Activated CD4-positive, alpha-beta T cell treated with anti-CD3 and anti-CD28 coated beads, Interleukin-10, Interleukin-2, amounts not matched to agents 100 ng/mL and 50 ng/mL, durations not matched to agents 16 hours and 8 hours (primary cell): ENCODE measurements at places on chromosomes 13 and 19.

DNA sequence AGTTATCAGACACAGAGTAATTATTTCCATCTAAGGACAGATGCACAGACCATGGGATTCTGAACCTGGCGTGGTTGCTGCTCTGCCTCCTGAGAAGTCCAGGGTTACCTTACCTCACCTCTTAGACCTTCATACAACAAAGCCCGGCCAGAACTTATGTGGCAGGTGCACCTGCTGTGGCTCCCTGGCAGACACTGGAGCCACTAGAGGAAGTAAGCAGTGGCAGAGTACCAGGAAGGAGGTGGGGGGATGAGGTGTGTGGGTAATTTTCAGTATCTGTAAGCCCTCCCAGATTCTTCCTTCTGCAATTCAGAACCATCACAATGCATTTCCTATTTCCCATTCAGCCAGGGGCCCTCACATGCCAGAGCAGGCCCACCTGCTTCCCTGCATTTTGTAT is 106.1 kb upstream of the DOCK9 start:
- DNase-seq, result no peak

GRCh38 chr19:47765523-47766358 is 12.8 kb upstream of the SELENOW start:
- peak; percentile 42 for DNase-seq

GRCh38 chr19:55642153-55643002 is 1.1 kb upstream of the ZNF581 start:
- peak; percentile 49 for DNase-seq

DNA sequence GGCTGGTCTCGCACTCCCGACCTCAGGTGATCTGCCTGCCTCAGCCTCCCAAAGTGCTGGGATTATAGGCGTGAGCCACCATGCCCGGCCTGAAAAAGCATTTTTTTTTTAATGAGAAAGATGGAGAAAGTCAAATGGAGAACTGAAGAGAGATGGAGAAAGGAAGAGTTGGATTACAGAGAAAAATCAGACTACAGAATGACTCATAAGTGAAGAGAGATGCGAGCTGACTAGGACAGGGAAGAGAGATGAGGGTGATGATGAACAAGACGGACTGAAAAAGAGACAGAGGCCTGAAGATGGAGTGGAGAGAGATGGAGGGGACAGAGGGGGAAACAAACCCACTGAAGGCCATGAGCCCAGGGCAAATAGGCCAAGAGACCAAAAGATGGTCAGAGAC is 1.5 kb downstream of the DHX34 start:
- peak; percentile 37 for DNase-seq

GRCh38 chr13:51885651-51886050 is 23.9 kb downstream of the CCDC70 start:
- DNase-seq, result no peak

GRCh38 chr19:4446704-4447200 is 10.8 kb downstream of the UBXN6 start:
- no peak for DNase-seq

GRCh38 chr13:101511161-101511560 is 58.7 kb downstream of the ITGBL1 start:
- DNase-seq, result no peak
